ENCODE measurements at places on chromosomes 7 and 10.

DNA sequence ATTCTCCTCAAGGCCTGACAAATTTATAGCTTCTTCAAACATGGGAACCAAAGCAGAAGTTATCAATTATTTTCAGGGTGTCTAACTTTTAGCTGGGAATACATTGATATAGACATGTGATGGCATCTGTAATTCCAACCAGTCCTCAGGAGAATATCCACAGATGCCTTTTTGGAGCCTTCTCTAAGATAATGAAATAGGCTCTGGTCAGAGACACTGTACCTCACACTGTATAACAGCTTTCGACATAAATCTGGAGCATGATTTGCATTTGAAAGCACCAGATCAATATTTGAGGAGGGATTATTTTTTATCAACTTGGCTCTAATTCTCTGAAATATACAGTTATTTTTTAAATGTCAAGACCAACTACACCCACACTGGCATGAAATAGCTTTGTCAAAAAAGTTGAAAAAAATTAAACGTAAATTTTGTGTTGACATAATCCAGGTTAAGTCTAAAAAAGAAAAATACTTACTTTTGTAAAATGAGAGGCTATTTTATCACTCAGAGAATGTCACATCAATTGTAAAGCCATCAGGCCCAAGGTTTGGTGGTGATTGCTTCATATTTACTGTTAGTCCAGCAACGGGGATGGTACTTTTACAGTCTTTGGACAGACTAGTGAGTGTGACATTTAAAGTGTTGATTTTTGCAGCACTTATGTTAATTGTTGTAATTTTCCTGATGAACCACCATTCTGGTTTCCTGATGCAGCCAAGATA lies 177.0 kb upstream of the SP8 start:
- no peak for DNase-seq

DNA sequence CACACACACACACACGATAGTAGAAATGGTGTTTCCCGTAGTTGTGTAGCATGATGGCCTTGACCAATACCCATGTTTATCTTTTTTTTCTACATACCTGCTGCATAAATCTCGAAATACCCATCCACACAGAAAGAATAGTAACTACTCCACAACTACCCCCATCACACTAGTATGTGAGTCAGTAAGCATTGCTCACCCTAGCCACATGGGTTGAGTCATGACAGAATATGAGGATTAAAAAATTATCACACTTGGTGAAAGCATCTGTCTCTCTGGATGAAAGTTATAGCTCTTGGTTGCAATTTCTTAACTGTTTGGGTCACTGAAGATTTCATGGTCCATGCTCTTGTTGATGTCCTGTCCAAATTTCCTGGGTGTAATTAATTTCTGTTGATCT lies 103.4 kb upstream of the MDFIC start:
- no peak for DNase-seq

DNA sequence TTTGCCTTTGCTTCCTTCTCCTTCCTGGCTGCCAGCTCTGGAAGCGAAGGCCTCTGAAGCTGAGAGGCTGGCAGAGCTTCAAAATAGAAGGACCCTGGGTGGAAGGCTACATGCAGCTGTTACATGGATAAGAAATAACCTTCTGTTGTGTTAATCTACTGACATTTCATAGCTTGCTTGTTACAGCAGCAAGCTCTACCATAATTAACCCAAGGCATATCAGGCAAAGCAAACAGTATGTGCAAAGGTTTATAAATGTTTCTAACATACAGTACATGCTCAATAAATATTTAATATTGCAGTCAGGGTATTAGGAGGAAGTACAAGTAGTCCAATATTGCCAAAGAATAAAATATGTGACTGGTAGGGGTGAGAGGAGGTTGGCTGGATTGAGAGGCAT lies 55.6 kb upstream of the MKLN1 start:
- no peak for DNase-seq

GRCh38 chr7:44226396-44226753 lies 25.6 kb downstream of the YKT6 start:
- DNase-seq, result no peak

DNA sequence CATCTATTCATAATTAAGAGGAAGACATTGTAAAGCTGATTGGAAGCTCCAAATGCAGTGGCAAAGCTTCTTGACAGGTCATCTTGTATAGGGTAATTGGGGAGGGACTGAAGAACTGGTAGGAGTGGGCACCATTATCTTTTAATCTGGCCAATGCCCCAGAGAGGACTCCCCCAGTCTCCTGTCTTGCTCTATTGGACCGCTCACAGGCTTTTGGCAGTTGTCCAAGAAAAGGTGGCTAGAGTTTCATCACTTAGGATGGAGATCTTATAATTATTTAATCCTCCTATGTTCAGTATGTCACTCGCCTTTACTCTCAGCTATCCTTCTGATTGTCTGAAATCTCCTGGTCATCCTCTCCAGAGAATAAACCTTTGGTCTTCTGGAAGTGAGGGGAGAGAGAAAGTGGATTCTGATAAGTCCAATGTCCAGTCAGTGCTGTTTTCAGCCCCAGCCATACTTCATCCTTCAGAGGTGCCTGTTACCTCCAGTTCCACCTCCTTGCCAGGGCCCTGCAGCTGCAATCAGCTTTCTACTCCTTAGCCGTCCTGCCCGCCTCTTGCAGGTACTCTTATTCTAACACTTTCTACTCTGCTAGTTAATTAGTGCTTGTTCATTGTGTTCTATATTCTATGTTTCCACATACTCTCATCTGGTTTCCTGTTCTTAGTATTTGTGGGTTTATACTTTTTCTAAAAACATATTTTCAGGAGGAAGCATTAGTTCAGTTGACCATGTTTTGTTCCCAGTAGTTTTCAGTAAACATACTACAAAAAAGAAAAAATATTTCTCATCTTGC lies 241.6 kb downstream of the NSUN6 start:
- DNase-seq, result no peak

DNA sequence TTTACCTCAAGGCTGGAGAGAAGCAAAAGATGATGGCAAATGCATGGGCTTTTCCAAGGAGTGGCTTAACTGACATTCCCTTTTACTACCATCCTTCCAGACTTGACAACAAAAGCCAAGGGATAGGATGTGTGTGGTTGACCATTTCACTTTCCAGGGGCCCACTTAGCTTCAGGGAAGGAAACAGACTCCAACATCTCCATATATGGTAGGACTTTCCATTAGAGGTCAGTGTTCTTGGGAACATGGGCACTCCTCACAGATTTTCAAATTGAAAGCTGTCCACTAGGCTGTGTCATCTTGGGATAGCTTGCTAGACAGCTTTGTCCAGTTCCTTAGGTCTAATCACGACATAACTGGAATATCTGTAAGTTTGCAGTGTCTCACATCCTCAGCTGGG lies 118.1 kb upstream of the NAMPT start:
- DNase-seq, result no peak

GRCh38 chr7:132708470-132708869 lies 132.2 kb upstream of the PLXNA4 start:
- no peak for DNase-seq

DNA sequence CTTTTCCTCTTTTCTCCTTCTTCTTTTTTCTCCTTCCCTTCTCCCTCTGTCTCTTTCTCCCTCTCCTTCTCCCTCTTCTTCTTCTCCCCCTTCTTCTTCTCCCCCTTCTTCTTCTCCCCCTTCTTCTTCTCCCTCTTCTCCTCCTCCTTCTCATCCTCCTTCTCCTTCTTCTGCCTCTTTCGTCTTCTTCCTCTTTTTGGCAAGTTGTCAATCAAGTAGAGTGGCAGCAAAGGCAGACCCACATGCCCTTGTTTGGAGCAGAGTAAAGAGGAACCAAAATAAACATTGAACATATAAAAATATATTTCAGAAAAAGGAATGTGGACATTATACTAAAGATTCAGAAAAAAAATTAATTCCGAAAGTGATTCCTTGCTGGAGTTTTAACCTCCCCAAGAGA lies 59.6 kb upstream of the ZNF33B start:
- DNase-seq, result no peak

GRCh38 chr10:7233259-7233991 lies 177.4 kb downstream of the SFMBT2 start:
- no peak for DNase-seq

DNA sequence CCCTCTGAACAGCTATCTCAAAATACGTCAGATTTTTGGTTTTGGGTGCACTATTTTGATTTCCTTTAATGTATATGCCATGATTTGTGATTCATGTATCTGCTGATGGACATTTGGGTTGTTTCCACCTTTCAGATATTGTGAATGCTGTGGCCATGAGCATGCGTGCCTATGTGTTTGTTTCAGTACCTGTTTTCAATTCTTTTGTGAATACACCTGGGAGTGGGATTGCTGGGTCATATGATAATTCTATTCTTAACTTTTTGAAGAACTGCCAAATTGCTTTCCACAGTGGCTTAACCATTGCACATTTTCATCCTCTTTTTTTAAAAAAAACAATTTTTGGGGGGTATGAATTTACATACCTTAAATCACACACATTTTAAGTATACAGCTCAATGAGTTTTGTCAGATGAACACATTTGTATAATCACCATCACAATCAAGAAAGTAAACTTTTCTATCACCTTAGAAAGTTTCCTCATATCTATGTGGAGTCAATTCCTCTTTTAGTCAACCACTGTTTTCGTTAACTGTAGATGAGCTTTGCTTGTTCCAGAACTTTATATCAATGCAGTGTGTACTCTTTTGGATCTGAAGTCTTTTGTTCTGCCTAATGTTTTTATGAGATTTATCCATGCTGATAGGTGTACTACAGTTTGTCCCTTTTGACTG lies 36.9 kb downstream of the CYP26A1 start:
- DNase-seq, result no peak

DNA sequence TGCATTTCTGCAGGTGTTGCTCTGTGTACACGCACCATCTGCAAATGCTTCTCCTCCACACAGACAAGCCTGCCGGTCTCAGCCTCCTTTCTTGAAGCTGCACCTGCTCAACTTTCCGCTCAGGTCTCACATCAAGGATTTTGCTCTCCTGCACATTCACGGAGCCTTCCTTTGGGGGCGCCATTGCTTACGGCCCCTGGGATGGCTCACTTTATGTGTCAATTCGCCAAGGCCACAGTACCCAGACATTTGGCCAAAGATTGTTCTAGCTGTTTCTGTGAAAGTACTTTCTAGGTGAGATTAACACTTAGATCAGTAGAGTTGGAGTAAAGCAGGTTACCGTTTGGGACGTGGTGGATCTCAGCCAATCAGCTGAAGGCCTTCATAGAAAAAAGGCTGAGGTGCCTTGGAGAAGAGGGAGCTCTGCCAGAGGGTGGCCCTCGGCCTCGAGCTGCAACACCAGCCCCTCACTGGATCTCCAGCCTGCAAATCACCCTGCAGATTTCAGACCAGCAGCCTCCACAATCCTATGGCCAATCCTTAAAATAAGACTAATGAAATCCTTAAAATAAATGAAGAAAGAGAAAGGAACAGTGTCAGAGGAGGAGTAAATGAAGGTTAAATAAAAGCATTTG lies 39.9 kb upstream of the PPP2R2D start:
- DNase-seq, result no peak

DNA sequence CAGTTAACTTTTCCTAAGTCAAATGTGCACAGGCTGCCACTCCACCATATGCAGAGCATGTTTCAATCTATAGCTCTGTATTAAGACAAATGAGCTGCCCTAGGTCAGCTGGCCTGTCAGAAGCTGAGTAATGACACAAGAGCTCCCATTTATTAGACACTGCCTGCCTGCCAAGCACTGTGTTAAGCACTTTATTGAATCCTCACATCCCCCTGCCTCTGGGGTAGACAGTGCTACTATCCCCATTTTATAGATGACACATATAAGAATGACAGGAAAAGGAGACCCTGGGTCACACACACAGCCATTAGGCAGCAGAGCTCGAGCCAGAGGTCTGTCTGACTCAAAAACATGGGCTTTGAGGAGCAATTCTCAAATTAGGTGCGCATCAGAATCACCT lies 179.8 kb upstream of the PDE1C start:
- DNase-seq, result no peak

DNA sequence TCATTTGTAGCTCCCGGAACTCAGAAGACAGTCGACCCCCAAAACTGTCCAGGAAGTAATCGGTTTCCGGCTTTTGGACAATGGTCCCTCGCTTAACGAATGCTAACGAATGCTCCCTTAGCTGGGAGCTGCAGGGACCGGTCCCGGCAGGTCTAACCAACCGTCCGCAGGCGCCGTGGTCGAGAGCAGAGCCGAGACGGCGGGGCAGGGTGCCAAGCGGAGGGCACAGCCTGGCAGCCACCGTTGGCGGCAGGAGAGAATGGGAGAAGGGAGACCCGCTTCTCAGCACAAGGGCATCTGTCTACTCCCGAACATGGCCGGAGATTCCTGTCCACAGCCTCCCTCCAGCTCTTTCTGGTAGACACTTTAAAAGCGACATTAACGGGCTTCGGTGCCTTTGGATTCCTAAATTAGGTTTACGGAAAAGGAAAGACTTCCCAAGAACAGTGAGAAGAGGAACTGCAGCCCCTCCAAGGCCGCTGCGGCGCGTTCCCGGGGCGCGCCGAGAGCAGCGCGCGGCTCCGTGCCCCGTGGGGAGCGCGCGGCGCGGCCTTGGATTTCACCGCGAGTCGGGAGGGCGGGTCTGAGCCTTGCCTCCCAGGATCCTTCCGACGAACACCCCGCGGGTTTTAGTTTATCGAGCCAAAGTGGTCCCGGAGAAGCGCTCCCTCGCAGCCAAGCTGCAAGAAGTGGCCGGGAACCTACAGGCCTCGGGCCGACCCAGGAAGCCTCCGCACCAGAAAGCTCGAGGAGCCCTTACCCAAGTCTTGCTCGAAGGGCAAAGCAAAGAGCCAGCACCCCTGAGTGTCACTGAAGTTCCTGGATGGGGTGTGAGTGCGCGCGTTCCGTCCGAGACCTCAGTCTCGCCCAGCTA lies 3.6 kb upstream of the TBX20 start:
- no peak for DNase-seq

GRCh38 chr10:127203067-127203466 lies 6.7 kb upstream of the INSYN2A start:
- no peak for DNase-seq

- DNase-seq, result no peak
Observed at GRCh38 chr7:47361236-47361635, 220.7 kb downstream of the TNS3 start.

GRCh38 chr10:131448171-131448570 lies 136.7 kb upstream of the TCERG1L start:
- no peak for DNase-seq

GRCh38 chr10:115918812-115919211 lies 354.2 kb downstream of the GFRA1 start:
- DNase-seq, result no peak

GRCh38 chr7:141193066-141193465 lies 119.2 kb downstream of the TMEM178B start:
- no peak for DNase-seq

DNA sequence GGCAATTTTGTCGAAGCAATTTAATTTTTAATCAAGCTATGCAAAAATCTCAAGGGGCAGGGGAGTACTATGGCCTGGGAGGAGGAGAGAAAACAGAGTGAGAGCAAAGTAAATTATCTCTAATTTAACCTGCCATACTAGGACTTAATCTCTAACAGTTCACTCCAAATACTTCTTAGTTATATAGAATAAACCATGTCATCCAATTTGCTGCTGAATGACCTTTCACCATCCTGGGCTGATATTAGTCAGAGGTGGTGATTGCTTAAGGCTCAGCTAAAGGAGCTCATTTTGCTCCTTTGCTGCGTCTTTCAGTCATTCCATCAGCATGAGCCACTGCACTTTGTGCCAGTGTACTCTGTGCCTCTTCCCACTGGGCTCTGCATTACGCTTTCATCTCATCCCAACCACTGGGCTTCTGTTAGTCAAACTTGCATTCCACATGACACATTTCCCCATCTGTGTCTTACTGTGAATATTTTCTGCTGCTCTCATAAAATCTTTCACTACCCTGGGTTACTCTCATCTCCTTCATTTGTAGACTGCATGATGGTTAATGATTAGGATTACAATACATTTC lies 84.3 kb downstream of the CD36 start:
- no peak for DNase-seq

- DNase-seq, result no peak
Observed at GRCh38 chr10:88473989-88474883, 108.9 kb downstream of the RNLS start.

GRCh38 chr7:826230-826917 lies 5.9 kb upstream of the SUN1 start:
- DNase-seq, result no peak

Data from stimulated activated CD8-positive, alpha-beta memory T cell treated with anti-CD3 and anti-CD28 coated beads, Interleukin-4, amount 100 ng/mL, for 1 hour (primary cell).